ENCODE measurements at places on chromosomes 5 and 9.

DNA sequence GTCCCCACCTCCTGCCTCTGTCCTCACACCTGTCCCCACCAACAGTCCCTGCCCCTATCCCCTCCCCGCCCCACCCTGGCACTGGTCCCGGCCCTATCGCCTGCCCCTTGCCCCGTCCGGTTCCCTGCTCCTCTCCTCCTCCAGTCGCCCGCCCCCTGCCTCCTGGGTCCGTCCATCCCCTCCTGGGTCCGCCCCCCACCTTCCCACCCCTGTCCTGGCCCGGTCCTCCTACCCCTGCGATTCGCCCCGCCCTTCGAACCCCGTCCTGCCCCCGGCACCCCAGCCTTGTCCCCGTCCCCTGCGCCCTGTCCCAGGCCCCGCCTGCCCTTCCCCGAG, 372 bp downstream of the EDF1 start:
- no peak for DNase-seq

DNA sequence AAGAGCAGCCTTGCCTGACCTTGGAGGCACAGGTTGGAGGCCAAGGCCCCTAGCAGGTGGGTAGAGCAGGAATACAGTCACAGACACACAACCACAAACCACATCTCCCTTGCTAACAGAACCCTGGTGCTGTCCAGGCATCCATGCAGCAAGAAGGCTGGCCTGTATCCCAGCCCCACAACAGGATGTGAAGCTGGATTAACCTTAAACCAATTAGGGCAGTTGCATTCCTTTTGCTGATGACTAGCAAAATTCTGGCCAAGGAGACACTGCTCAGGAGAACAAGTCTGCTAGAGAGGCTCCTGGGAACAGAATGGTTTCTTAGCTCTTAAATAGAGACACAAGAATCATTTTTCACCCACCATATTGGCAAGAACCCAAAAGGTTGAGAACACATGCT, 97.8 kb downstream of the C5orf15 start:
- no peak for DNase-seq

DNA sequence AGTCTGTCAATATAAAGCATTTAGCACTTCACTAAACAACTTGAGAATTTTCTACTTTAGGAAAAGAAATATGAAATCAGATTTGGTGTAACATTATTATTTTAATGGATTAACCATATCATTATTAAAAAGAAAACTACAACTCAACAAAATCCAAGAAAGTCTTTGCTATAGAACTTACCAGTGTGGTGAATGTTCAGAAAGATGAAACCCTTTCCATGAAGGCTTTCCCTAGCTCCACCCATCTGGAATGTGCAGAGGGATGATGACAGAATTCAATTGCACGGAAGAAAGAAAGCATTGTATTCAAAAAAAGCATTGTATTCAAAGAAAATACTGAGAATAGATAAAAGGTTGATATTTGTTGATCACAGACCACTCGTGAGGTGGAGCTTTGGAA, 328.6 kb upstream of the NUDT12 start:
- DNase-seq, result no peak

- DNase-seq, result no peak
These were observed 164.8 kb upstream of the VCAN start for GRCh38 chr5:83306572-83307241.

DNA sequence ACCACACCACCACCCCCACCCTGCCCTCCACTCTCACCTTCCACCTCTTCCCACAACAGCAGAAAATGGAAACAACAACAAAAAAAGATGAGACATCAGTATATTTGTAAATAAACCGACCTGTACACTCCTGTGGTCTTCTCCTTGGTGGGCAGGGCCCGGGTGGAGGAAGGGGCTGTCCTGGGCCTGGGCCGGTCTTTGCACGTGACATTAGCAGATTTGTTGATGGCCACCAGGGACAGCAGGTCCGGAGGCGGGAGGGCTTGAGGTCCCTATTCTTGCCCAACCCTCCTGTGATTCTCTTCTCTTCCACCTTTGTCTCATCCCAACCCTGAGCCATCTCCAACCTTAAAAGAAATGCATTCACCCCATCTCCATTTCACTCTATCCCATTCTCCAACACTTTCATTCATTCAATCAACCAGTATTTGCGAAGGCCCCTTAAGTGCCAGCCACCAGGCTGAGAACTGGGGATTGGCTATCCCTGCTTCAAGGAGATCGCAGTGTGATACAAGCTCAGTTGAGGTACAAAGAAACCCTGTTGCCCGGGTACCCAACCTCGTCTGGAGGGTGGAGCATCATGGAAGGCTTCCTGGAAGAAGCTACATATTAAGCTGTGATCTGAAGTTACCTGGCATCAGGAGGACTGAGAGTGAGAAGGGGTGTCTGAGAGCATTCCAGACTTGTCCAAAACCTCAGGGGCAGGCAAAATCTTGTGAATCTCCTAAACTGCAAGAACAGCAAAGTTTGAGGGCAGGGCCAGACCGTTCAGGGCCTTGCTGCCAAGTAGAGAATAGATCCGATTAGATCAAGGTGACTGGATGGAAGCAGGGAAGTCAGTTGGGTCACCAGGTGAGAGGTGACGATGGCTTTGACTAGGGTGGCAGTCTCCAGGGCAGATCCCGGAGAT, 87.4 kb downstream of the LMX1B start:
- no peak for DNase-seq

DNA sequence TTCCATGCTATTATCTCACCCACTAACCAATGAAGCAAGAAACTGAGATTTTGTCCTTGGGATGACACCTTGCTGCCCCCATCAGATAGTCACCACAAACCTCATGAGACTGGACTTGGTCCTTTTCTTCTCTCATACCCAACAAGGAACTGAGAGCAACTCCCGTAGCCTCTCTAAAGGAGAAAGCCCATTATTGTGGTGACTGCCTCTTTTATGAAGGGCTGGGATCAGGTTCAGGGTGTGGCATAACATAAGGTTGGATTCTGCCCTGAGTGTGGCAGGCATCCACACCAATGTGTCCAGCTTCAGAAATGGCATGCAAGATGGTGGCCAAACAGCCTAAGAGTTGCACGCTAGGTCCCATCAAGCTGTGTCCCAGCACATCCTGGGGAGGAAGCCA, 1.3 kb upstream of the ACTL7A start:
- no peak for DNase-seq

- no peak for DNase-seq
These were observed 395.4 kb upstream of the ITGA1 start for GRCh38 chr5:52392321-52392720.

DNA sequence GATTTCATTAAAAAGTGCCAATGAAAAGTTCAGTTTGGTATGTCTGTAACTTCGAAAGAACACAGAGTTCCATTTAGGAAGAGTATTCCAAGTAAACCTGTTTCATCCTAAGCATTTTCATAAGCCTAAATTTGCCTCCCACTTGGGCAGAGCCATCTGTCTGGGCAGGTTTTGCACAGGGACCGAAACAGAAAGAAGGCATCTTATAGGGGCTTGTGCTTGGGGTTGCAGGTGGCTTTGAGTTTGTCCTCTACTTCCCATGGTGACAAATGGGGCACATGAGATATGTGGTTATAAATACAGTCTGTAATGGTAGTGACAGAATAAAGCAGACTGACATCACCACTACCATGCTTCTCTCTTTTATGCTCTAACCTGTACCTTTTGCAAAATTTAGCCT, 63.7 kb downstream of the MCTP1 start:
- no peak for DNase-seq

DNA sequence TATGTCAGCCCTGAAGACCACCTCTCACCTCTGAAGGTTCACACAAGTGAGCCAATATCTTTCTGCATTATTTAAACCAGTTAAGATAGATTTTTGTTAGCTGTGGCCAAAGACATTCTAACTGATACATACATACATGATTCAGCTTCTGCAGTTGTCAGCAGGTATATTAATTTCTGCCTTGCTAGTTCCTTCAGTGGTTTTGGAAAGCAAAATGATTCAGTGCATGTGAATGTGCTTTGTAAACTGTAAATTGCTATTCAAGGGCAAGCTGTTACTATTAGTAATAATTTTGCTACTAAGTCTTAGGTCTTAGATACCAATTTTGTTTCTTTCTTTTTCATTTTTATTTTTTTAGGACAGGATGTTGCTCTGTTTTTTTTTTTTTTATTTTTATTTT, 89.2 kb upstream of the ERBIN start:
- DNase-seq, result no peak

GRCh38 chr9:136143215-136144001, 24.7 kb upstream of the TMEM250 start:
- no peak for DNase-seq

DNA sequence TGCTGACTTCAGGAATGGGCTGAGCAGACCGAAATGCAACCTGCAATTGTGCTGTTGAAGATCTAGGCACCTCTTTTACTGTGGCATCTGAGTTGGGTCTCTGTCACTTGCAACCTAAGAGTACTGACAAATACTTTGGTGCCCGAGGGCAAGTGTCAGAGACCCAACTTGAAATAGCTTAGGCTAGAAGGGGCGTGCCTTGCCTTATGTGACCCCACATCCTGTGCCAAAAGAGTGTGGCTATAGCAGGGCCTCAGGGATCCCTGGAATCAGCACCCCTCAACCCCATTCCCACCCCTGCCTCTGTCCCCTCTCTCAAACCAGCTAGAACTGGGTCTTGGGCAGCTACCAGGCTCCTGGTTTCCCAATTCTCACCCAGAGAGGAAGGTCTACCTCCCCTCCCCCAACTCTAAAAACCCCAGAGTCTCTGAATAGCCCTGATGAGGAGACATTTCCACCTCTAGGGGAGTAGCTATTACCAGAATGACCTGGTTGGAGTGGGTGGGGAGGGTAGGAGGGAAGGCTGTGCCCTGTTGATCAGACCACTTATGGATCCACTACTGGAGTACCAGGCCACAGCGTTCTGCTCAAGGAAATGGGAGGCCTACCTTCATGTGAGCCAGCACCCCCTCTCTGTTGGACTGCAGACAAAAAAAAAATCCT, 17.5 kb downstream of the RAI14 start:
- no peak for DNase-seq

DNA sequence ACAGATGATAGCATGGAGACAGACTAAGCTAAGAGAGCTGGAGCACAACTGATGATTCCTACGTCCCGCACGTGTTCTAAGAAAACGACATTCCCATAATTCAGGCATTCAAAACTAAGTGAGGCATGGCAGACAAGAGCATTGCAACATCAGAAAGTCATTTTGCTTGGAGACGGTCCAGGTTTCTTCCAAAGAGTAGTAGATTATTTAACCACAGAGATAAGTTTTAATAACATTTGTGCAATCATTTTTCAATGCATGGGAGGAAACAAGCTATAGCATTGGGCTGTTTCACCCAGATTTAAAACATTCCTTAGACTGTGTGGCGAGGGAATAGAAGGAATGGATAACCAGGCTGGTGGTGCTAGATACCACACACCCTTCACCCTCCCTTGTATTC, 117.2 kb downstream of the APBA1 start:
- no peak for DNase-seq

DNA sequence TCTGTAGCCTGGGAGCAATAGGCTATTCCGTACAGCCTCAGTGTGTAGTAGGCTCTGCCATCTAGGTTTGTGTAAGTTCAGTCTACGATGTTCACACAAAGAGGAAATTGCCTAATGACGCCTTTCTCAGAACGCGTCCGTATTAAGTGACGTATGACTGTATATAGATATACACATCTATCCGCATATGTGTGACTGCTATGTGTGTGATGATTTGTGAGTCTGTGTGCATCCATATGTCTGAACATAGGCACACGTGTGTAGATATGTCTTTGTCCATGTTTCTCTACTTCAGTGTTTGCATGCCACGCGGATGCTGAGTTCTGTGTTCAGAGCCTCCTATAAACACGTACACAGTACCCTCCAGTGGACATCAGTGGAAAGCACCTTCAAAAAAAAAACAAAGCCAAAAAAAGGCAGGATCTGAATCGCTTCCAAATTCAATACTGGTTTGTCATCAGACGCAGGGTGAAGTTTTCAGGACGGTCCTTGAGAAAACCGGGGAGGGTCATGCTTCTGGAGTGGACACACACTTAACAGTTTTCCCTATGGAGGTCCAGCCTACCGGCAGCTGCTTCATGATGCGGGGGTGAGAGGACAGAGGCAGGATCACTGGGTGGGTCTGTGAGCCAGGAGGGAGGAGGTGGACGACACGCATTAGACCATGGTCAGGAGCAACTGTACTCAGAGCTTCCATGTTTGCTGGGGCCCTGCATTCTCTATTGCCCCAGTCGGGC, 29.5 kb upstream of the ALDH1B1 start:
- DNase-seq, result peak; percentile 3

GRCh38 chr5:5419291-5420210, 2.9 kb upstream of the ICE1 start:
- DNase-seq, result no peak

GRCh38 chr9:111873901-111874300, 22.7 kb upstream of the UGCG start:
- DNase-seq, result no peak

- DNase-seq, result no peak
These were observed 59.3 kb downstream of the RAPGEF6 start for GRCh38 chr5:131575660-131576227.

DNA sequence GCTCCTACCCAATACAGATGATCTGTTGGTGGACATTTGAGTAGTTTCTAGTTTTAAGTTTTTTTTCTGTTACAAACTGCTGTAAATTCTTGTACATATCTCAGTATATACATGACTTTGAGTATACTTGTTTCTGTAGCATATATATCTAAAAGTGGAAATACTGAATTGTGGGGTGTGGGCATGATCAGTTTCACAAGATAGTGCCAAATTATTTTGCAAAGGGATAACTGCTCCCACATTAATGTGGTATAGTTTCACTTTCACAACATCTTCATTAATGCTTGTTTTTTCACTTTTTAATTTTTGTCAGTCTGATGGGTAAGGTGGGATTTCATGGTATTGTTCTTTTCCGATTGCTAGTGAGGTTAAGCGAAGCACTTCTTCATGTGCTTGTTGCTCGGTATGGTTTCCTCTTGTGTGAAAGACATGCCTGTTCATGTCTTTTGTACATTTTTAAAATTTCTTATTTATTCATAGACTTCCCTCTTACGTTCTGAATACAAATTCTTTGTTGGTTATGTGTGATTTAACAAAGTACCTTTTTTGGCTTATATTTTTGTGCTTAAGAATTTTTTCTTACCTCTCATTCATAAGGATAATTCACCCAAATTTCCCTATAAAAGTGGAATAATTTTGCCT, 103.5 kb downstream of the CDC42SE2 start:
- DNase-seq, result no peak

DNA sequence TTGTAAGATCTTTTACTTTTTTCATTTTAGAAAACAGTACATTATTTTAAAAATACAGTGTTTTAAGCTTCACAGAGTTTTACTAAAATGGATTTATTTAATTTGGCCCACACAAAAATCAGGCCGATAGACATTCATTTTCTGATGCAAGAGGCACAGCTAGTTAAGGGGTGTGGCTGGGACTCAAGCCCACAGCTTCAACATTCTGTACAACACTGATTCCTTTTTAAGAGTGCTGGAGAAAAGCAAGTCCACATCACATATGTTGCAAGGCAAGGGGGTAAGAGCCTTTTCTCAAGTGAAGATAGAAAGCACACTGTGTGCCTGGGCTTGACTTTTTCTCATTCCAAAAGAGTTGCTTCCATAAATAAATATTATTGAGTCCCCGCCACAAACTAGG, 195.9 kb downstream of the RFK start:
- no peak for DNase-seq

Measured in stimulated activated CD4-positive, alpha-beta T cell treated with anti-CD3 and anti-CD28 coated beads, Interleukin-12 subunit alpha, Interleukin-12 subunit beta, amount 100 ng/mL, for 24 hours (primary cell).